ENCODE measurements at places on chromosomes 11 and 22. TPM values are rescaled to one million over a fixed set of nuclear protein-coding genes. Genes with fewer than 3 reads are reported as not detected.

Gene E2F8
- total RNA-seq, result 0.36 TPM

Gene TAGLN
- 3,853 TPM for total RNA-seq

Gene PRODH
- total RNA-seq, result under 0.01 TPM

Gene DERL3
- total RNA-seq, result 0.36 TPM

Gene GLYATL1
- total RNA-seq, result not detected

Gene DEUP1
- total RNA-seq, result under 0.01 TPM

Gene TMEM191C
- 0.59 TPM for total RNA-seq

Gene ARHGAP8
- total RNA-seq, result 0.36 TPM

Gene CHEK1
- 16.6 TPM for total RNA-seq

Gene MAP6
- total RNA-seq, result 0.72 TPM

Gene OR52J3
- total RNA-seq, result not detected

Gene UCP3
- 0.59 TPM for total RNA-seq

Gene DRD4
- not detected for total RNA-seq

Gene SCGB2A2
- total RNA-seq, result not detected

Gene OR52N4
- total RNA-seq, result not detected
